ENCODE measurements at places on chromosomes 5 and 9.
A peak's percentile ranks its signal among the peaks of the same experiment; 100 is the strongest.

DNA sequence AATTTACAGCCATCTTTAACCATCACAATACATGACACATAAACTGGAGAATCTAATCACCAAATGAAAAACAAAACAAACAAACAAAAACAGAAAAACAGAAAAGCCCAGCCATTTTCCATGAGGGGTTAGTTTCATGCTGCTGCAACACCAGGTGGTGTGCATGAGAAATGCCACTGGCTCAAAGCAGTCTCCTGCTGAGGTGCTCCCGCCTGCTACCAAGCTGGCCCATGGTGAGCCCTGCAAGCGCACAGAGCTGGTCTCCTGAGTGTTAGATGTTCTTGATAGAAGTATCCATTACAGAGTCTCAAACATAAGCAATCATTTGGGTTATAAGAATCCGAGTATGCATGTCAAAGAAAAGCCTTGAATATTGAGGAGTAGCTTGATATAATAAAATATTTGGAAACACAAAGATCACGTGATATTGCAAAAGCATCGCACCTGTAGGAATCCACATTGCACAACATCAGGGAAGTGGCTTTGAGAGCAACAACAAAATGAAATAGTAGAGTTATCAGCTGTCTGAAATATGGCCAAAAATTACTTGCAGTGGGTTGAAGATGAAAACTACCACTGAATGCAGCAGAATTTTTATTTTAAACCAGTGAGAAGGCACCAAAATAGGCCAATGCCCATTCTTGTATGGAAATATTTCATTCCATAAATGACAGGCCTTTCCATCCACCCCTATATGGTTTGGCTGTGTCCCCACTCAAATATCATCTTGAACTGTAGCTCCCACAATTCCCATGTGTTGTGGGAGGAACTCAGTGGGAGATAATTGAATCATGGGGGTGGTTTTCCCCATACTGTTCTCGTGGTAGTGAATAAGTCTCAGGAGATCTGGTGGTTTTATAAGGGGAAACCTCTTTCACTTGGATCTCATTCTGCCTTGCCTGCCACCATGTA, 194.8 kb downstream of the SYK start:
- no peak for DNase-seq

DNA sequence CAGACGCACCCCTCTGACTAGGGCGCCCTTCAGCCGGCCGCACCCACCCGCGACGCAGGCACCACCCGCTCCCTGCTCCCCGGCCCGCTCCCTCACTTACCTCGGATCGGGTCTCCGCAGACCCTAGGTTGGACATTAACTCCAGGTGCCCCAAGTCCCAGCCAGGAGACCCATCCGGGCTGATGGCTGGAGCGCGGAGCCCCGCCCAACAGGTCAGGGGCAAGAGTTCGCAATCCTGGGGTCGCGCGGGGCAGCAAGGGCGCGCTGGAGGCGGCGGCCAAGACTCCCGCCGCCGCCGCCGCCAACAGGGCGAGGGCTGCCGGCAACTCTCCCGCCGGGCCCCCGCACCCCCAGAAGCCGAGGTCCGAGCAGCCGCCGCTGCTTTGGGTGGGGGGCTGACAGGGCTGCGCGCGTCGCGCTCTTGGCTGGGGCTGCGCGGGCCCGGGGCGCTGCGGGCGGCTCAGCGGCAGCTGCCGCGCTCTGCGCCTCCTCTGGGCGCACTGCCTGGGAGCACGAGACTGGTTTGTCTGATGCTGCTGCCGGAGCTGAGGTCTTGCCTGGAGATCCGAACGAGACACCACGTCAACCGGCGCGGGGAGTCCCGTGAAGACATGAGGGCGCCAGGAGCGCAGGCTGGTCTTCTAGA, at the start of gene GDNF:
GDNF (minus strand) TSS at position 635 of the 646 bp plus-strand sequence. CDS start 5,245 bp downstream, outside the sequence.
- DNase-seq = no peak

GRCh38 chr5:16755641-16756040, 138.8 kb upstream of the RETREG1 start:
- no peak for DNase-seq

DNA sequence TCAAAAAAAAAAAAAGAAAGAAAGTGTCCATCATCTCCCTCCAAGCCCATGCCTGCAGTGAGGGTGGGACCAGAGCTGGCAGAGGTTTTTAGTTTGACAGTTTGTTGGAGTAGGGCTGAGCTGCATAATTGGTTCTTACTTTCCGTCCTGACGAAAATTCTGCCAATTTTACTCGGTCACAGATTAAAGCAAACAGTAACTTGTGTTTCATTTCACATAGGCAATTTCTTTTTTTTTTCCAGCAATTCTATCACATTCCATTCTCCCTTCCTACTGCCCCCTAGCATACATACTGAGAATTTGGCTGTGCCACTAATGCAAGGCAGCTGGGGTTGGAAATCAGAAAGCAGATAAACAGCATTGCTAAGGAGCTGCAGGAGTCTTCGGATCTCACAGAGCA, 132.4 kb downstream of the FRMD3 start:
- DNase-seq = no peak

- DNase-seq = no peak
These were observed 175.1 kb downstream of the CCDC192 start for GRCh38 chr5:127878174-127878750.

DNA sequence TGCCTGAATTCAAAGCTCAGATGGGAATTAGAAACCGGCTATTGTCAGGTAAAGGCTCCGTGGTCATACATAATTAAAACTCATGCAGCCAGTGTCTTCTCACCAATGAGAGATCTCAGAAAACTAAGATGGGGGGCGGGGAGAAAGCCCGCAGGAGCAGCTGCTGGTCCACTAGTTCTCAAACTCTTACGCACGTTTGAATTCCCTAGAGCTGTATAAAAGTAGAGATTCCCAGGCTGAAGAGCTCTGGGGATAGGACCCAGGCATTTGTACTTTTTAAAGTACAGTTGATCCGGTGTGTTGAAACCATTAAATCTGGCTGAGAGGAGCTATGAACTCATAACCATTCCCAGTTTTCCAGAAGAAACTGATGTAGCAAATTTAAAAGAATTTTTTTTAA, 68.5 kb downstream of the FRMD3 start:
- no peak for DNase-seq

DNA sequence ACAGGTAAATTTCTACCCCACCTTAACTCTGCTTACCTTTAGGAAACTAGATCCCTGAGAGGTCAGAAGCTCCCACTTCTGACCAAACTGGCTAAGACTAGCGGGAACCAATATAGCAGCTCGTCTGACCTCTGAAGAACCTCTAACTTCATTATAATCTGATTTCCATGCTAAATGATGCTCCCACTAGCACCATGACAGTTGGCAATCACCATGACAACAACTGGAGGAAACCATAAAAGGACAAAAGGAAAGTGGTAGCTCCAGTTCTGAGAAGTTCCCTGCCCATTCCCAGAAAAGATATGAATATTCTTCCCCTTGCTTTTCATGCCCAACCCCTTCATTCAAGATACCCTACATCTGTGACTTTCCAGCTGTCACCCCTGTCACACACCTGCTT, 483.3 kb downstream of the CTNND2 start:
- no peak for DNase-seq

GRCh38 chr5:119740225-119740624, 110.9 kb downstream of the FAM170A start:
- DNase-seq = no peak

DNA sequence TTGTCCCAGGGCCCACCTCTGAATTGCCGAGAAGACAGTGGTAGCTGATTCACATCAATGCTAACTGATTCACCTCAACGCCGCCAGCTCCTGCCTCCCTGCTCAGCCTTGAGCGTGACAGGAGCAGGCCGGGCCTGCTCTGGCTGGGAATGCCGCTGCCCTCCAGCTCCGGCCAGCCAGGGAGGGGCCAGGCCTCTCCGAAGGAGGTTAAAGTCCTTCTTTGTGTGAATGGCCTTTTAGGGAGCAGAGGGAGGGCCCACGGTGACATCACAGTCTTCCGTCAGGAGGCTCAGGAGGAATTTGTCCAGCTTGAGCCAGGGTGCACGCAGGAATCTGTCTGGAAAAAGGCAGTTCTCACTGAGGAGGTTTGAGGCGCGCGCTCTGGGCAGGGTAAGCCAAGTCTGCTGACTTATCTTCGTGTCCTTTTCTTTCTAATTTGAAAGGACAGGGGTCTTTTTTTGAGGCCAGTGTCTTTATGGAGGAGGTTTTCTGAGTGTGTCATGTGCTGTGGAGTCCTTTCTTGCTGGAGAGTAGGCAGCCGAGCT, 82.7 kb downstream of the C9orf152 start:
- no peak for DNase-seq

GRCh38 chr5:32678472-32678871, 32.6 kb upstream of the NPR3 start:
- DNase-seq = no peak

- no peak for DNase-seq
These were observed 107.6 kb downstream of the GRIA1 start for GRCh38 chr5:153598099-153598498.

DNA sequence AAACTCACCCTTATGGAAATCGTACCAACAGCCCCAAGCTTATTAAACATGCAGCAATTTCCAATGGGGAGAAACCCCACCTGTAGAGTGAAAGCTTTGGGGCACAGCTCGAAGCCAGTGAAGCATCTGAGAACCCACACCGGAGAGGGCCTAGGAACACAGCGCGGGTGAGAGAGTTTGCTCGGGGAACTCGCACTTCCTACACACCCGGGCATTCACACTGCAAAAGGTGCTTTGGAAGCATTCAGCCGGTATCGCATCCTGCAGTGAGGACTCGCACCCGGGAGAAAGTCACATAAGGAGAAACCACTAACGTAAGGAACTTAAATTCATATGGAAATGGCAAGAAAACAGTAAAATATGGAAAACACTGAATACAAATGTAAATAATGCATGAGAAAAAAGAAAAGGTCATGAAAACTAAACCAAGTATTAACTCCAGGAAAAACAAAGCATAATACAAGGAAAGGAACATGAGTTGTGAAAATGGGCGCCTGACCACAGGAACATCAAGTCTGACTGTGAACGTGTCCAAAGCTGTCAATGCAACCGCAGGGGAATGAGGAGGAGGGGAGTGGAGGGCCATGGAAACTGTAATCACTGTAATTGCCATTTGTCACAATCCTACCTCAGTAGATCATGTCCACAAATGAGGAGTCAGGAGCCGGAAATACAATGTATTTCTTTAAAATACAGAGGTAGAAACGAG, 28.7 kb downstream of the CAMSAP1 start:
- no peak for DNase-seq

- no peak for DNase-seq
These were observed 757 bp downstream of the SAPCD2 start for GRCh38 chr9:137069508-137070091.

DNA sequence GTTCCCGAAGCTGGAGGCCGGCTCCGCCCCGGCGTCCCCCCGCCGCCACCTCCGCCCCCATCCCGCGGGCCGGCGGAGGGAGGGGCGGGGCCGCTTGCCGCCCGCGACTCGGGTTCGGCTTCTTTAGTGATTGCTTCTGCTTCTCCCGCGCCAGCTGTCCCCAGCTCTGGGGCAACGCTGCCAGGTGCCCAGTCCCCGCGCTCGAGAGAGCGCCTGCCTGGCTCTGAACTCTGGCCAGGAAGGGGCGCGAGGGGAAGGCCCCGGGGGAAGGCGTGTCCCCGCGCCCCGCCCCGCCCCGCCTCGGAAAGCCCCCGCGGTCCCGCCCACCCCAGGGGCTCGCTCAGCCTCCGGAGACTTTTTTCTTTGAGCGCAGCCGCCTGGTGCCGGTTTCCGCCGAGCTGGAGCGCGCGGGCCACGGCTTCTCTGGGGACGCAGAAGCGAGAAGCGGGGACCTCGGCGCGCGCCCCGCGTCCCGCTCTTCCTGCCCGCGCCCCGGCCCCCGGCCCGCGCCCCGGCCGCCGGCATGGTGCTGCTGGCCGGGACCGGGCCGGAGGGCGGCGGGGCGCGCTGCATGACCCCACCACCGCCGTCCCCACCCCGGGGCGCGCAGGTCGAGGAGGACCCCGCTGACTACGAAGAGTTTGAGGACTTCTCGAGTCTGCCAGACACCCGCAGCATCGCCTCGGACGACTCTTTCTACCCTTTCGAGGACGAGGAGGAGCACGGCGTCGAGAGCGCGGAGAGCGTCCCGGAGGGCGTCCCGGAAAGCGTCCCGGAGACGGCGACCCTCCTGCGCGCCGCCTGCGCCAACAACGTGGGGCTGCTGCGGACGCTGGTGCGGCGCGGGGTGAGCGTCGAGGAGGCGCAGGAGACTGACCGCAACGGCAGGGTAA, at the start of gene ANKRD33B:
ANKRD33B (plus strand) TSS at position 126 of the 893 bp plus-strand sequence; CDS start at position 524, 398 bp downstream.
- DNase-seq = peak; percentile 75

DNA sequence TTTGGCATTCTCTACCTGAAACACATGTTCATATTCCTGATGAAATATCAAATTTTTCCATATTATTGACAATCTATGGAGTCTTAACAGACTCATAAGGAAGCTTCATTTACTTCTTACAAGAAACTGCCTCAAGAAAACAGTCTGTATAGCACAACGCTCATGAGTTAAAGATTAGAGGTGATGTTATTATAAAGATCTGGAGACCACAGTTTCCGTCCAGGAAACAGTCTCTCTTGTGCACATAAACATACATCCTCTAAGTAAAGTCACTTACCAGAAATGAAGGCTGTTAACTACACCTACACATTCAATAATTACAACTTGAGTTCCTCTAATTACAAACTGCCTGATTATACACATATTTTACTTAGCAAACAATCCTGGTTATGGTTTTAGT, 86.9 kb downstream of the RAPGEF6 start:
- no peak for DNase-seq

GRCh38 chr5:146048994-146049703, 56.2 kb downstream of the PLAC8L1 start:
- DNase-seq = no peak

GRCh38 chr9:136686794-136687711, at the start of gene AGPAT2:
Gene AGPAT2 (minus strand): TSS chr9:136687457. CDS start chr9:136687357, 100 bp downstream.
- peak; percentile 59 for DNase-seq

DNA sequence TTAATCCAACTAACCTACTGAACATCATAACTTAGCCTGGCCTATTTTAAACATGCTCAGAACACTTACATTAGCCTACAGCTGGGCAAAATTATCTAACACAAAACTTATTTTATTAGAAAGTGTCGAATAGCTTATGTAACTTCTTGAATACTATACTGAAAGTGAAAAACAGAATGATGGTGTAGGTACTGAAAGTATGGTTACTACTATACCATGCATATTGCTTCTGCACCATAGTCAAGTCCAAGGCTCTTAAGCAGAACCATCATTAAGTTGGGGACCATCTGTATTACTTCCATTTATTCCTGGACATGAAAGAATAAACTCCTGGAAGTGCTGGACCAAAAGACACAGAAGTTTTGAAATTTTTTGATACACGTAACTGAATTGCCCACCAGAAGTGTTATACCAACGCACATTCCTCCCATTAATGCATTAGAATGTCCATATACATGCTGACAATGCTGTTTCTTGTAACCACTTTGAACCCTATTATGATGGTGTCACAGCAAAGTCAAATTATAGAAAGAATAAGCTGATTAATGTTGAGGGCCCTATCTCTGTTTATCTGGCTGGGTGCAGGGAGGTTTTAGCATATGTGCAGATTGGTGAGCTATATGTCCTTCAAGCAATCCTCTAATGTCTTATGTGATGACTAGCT, 375.7 kb downstream of the ACTL7B start:
- DNase-seq = no peak

- DNase-seq = no peak
These were observed 133.8 kb downstream of the LIFR start for GRCh38 chr5:38422622-38423021.

Data from T-helper 17 cell (primary cell).